NCI-H1092 treated with DMSO at 0.1 percent for 48 hours (cell line): ENCODE measurements at places on chromosomes 6 and 20.

DNA sequence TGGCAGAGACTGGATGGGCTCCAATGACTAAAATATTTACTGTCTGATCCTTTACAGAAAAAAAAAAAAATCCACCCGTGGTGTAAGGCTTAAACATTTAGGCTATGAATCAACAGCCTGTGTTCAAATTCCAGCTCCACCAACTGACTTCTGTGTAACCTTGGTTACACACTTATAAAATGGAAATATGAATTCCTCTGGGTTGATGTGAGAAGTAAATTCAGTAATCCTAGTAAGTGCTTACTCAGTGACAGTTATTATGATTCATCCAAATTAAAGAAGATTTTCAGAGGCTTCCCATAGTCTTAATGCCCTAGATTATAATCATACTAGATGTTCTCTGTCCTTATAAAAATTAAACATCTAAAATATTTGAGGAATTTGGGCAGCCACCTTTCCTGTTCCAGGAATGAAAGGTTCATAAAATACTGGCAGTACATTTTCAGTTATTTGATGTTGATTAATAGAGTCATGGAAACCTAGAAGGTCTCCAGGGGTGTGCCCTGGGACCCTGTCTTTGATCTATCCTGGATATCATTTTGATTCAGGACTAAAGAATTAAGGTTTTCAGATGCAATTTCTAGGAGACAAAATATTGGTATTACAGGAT is 180.3 kb upstream of the ZNF217 start:
- no peak for DNase-seq

- no peak for DNase-seq
Measured at GRCh38 chr6:135066806-135067205, 12.2 kb upstream of the HBS1L start.

GRCh38 chr6:139243536-139243935 is 48.3 kb downstream of the TXLNB start:
- no peak for DNase-seq

- DNase-seq: no peak
Measured at GRCh38 chr6:127107916-127108315, 10.6 kb upstream of the RSPO3 start.

DNA sequence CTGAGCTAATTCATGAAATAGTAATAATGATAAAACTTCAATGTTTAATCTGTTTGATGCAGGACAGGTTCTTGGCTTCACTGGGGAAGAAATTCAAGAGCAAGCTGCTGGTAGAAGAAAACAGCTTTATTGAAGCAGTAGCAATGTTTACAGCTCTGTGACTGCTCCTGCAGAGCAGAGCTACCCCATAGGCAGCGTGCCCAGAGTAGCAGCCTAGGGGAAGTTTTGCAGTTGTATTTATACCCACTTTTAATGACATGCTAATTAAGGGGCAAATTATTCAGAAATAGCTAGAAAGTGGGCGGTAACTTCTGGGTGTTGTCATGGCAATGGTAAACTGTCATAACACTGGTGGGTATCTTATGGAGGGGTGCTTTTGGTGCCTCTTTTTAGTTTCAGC is 518.0 kb downstream of the RFPL4B start:
- DNase-seq: no peak

GRCh38 chr20:21262812-21263211 is 40.3 kb upstream of the XRN2 start:
- DNase-seq: no peak

DNA sequence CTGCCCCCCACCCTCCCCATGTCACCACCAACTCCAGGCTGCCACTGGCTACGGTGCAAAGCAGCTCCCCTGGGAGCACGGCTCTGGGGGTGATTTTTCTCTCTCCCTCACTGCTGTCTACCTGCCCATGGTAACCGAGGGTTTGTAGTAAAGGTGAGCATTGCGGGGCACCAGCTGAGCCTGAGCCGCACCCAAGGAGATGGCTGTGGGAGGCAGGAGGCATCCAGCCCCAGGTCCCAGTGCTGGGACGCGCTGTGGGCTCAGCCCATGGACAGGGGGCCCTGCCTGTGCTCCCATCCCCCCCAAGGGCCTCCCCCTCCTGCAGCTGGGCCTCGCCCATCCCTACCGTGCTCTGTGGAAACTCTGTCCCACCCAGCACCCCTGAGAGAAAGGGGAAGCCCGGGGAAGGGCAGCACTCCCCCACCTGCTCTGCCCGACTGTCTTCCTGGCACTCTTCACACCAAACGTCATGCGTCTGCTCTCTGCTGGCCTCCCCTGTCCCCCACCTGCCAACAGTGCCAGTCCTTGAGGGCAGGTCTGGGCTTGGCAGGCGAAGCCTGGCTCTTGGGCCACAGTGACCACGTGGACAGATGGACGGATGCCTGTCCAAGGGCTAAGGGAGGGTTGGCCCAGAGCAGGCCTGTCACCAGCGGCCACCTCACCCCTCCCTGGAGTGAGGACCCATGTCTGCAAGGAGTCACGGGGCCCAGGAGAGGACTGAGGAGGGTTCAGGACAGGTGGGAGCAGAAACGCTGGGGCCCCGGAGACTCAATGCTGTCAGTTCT is 3.8 kb upstream of the CHRNA4 start:
- DNase-seq: no peak

- no peak for DNase-seq
Measured at GRCh38 chr6:123404975-123405374, 231.8 kb downstream of the TRDN start.

DNA sequence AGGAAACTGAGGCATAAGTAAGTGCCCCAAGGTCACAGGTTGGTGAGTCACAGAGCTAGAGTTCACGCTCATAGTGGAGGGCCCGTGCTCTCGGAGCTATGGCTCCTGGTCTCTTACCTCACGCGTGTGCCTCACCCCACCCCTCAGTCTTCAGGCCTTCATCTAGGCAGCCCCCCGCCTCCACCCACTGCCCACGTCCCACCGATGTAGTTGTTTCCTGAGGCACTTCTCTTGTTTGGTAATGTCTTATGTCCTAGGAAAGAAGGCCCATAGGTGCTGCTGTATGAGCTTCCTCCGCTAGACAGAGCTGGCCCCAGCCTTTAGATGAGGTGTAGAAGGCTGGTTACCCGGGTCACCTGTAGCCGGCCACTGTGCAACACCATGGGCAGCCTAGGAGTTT is 5.1 kb downstream of the RIPK1 start:
- DNase-seq: no peak

GRCh38 chr6:7201444-7201731 is 93.6 kb downstream of the RREB1 start:
- DNase-seq: no peak

GRCh38 chr6:897528-898207 is 204.7 kb upstream of the EXOC2 start:
- no peak for DNase-seq

- DNase-seq: no peak
Measured at GRCh38 chr6:40550202-40551101, 36.7 kb downstream of the LRFN2 start.

GRCh38 chr6:41449399-41450245 is 96.6 kb upstream of the FOXP4 start:
- DNase-seq: no peak
